EH (cell line): ENCODE measurements at places on chromosomes 2 and 18.

DNA sequence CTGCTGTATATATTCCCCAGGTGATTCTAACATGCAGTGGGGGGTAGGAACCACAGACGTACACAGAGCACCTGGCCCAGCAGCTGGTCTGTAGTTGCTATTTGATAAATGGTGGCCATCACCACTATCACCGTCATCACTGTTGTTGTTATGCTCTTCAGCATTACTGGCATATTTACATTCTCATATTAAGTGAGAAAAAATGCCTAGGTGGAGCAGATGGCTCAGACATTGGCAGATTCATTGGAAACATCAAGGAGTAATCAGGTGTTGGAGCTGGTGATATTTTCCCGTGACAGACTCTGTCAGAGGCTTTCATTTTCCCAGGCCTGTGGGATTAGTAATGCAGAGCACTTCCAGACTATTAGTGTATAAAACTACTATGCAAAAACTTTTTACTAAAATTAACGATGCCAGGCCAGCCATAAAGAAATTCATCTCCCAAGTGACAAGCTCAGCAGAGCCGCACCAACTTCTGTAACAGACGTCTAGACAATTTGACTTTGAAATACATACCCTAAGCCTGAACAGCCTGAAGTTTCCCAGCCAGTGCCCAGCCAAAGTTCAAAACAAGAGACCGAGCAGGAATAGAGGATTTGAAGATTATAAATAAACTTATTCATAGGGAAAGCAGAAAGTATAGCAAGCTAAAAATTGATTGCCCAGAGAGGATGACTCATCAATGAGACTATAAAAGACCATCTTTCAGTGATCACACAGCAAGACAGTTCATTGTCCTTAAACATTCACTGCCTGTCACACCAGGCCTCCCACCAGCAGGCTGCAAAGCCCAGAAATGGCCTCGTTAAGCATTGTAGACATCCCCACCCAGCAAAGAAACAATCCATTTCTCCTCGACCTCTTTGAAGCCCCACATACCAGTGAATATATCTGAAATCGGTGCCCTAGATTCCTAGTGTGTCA lies 247.4 kb upstream of the CHAC2 start:
- DNase-seq: no peak

- peak; percentile 59 for DNase-seq
Observed at GRCh38 chr2:166411473-166412230, 35.9 kb upstream of the SCN9A start.

GRCh38 chr2:159916511-159916910 lies 118.5 kb upstream of the CD302 start:
- DNase-seq: no peak

DNA sequence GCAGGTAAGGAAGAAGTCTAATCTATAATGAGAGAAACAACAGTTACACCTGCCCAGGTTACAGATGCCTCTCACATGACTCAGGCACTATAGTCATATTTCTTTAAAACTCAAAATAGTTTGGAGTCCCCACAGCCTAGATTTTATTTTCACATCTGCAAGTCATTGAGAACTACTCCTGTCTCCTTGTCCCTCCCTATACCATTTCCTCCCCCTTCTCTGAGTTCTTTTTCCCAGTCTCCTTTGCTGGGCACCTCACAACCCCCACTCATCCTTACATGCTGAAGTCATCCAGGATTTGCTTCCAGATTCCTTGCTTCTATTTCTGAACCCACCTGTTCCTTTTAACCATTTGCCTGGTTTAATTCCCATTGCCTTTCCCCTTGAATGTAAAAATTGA lies 73.1 kb upstream of the KCNE4 start:
- peak; percentile 18 for DNase-seq

DNA sequence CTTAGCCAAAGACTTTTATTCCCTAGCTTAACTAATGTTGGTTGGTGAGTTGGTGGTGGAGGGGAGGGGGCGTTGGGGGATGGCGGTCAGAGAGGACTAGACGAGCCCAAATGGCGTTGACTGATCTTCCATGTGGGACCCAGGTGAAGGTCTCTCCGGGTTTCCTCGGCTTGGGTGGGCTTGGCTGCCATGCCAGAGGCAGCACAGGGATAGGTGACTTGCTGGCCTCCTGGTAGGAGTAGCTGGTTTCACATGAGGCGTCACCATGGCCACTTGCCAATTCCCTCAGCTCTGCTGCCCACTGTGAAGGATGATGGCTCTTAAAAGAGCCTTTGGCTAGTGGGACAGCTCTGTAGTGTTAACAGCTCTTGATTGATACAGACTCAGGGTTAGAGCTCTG lies 1337.0 kb upstream of the FAM98A start:
- no peak for DNase-seq

DNA sequence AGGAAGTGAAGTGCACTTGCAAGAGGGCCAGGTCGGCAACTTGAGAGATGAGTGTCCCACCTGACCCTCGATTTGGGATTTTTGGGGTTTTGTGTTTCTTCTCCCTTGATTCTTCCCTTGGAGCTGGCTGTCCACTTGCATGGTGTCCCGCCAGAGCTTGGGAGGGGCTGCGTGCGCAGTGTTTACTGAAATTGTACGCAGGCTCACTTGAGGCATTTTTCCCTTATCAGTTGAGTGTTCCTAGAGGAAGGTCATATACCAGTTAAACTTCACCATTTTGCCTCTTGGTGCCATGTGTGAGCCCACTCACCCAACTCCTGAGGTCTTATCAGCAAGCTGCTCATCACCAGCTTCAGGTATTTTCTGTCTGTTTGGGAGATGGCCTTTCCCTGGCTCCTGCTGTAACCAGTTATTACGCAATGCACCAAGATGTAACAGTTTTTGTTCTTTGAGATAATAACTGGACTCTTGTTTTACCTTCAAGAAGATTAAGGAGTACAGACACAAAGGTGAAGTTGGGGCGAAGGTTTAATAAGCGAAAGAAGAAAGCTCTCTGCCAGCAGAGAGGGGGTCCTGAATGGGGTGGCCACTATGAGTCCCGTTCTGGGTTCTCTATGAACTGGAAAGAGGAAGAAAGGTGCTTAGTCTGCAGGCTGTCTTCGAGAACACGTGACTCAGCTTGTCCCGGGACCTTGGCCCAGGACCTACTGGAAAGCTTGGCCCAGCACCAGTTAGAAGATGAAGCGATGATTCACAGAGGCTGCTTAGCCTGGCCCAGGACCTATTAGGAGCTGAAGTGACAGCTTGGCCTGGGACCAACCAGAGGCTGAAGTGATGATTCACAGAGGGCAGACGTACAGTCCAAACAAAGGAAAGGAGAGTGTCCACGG lies 21.5 kb upstream of the TXNL4A start:
- DNase-seq: peak; percentile 99

DNA sequence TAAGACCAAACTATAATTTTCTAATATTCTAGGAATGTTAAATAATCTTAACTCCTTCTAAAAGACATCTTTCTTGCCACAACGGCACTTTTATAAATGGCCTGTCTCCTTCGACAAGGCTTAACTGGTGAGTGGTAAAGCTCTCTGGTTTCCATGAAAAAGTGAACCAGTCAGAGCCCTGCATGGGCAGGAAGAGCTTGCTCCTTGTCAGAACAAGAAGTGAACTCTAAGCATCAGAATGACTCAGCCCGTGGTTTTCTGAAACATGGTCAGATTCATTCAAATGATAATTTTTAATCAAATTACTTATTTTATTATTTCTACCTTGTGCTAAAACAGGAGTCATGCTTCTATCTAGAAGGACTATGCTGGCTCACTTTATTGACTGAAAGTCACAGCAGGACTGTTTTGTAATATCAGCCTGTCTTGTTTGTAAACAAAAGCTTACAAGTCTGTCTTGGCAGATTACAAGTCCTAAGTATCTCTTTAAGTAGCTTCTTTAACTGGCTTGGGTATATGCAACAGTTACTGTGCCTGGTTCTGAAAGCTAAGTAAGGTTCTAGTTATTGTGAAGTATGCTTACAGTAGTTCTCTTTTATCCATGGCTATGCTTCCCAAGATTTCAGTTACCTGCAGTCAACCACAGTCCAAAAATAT lies 245.4 kb downstream of the NAPG start:
- no peak for DNase-seq

DNA sequence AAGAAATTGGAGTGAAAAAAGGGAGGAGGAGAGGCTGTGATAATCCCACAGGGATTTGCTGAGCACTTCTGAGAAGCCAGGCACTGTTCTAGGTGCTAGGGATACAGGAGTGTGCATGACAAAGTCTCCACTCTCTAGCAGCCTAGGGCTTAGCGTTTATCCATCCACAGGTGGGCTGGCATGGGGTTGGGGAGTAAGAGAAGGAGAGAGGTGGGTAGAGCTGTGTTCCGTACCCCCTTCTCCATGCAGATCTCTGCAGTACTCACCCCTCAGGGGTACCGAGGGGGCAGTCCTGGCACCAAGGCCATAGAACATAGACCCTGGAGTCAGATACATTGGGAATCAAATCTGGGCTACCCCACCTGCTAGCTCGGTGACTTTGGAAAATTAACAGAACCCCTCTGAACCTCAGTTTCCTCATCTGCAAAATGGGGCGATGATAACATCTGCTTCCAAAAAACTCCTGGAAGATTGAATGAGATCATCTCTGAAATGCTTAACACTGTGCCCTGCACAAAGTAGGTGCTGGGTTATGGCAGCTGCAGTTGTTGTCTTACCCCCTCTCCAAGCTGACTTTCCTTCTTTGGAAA lies 18.6 kb downstream of the FOSL2 start:
- no peak for DNase-seq

GRCh38 chr2:146227152-146228019 lies 1617.4 kb upstream of the ACVR2A start:
- peak; percentile 87 for DNase-seq

- peak; percentile 19 for DNase-seq
Observed at GRCh38 chr2:75130171-75130570, 69.1 kb downstream of the TACR1 start.

GRCh38 chr2:221490506-221491060 lies 81.5 kb downstream of the EPHA4 start:
- DNase-seq: no peak

DNA sequence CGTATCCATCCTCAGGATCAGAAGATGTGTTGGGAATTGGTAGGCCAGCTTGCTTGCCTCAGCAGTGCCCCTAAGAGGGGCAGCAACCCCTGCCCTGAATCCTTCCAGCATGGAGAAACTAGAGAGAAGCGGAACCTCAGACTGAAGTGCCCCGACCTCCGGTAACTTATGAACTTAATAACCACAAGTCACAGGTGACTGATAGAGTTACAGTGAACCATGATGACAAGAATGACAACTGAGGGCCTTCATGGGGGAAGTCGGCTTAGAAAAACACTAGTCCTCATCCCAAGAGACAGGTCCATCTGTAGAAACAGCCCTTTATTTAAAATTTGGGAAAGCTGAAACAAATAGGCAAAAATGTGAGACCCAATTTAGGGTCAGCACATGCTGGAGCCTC lies 42.5 kb upstream of the TMEM87B start:
- DNase-seq: no peak

GRCh38 chr18:49855711-49856415 lies 42.5 kb upstream of the ACAA2 start:
- no peak for DNase-seq

GRCh38 chr2:96769814-96770213 lies 9.1 kb downstream of the CNNM4 start:
- no peak for DNase-seq

- no peak for DNase-seq
Observed at GRCh38 chr2:144522897-144523595, 3.1 kb upstream of the ZEB2 start.

DNA sequence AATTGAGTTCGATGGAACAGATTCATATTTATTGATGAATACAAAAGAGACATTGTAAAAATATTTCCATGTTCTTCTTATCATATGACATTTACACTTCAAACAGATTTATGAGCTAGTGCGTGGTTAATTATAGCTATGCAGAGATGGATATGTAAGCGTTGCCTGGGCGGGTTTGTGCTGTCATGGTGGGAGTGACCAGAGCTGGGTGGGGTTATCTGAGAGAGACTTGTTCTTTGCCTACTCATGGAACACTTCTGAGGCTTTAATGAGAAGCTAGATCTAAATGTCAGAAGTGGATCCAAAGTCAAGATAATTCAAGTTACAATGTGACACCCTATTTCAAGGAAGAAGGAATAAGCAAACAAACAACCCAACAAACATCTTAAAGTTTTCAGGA lies 162.3 kb upstream of the ZEB2 start:
- DNase-seq: no peak

- peak; percentile 69 for DNase-seq
Observed at GRCh38 chr18:22170421-22171257, 1.2 kb downstream of the GATA6 start.

GRCh38 chr18:69399253-69399652 lies 1.4 kb upstream of the DOK6 start:
- DNase-seq: no peak

- no peak for DNase-seq
Observed at GRCh38 chr2:162422894-162423293, 79.0 kb downstream of the GCA start.

- no peak for DNase-seq
Observed at GRCh38 chr2:39782591-39782990, 3.5 kb upstream of the THUMPD2 start.

- DNase-seq: peak; percentile 32
Observed at GRCh38 chr2:19361325-19361990, 3.0 kb upstream of the OSR1 start.

DNA sequence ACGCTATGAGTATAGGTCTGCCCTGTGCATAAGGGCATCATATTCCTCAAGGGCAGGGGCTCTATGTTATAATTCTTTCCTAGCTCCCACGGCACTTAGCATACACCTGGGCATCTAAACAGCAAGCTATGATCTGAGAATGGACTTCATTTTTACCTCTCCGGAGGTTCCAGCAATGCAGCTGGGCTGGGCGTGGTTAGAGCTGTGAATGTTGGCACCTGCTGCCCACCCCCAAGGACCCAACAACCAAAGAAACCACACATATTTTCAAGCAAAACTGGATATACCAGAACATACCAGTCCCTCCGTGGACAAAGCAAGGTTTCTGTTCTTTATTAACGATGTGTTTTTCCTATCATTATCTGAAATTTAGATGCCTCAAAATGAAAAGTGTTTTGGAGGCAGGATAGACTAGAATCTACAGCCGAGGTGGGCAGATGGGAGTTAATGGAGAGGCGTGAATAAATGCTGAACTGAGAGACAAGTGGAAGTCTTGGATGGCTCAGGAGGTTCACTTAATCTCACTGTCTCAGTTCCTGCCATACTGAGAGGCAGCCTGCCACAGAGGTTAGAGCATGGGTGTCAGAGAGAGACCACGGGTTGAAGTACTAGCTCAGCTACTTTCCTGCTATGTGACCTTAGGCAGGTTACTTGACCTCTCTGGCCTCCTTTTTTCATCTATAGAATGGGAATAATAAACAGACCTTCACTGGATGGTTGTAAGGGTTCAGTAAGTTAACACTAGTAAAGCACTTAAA lies 186.6 kb upstream of the SMAD2 start:
- no peak for DNase-seq

DNA sequence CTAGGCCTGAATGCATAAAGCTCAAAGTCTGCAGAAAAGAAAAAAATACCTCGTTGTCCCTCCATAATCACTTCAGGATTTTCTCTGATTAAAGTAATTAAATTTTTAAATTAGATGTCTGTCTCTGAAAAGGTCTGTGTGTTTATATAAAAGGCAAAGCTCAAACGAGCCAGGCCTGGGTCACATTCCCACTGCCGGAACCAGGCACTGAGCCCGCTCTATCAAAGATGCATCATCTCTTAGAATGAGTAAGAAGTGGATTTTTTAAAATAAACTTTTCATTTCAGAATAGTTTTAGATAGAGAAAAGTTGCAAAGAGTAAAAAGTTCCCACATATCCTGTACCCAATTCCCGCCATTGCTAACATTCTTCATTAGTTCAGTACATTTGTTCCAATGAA lies 202.1 kb upstream of the KYNU start:
- peak; percentile 2 for DNase-seq
